ENCODE measurements at places on chromosomes 2 and 18.

GRCh38 chr2:202743613-202744012 lies 108.8 kb downstream of the FAM117B start:
- no peak for DNase-seq

GRCh38 chr2:173741759-173742158 lies 223.4 kb downstream of the SP3 start:
- DNase-seq, result no peak

DNA sequence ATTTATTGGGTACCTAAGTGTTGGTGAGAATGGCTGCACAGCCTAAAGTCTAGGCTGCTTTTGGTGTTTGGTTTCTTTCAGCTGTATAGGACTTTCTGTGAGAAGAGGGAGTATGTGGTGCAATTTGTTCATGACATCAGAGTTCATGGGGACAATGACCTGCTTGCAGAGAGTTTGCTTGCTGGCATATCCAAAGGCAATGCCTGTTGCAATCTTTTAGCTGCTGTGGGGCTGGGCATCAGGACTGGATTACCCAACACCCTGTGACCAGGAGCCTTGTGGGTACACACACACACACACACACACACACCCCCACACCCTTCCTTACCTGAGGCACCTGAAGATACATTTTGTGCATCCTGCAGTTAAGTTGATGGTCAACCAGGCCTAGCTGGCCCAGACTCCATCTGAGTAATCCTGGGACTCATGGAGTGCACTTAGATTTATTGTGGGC lies 68.4 kb downstream of the LIPG start:
- peak; percentile 18 for DNase-seq

- peak; percentile 14 for DNase-seq
Observed at GRCh38 chr2:234579231-234579962, 82.5 kb upstream of the ARL4C start.

DNA sequence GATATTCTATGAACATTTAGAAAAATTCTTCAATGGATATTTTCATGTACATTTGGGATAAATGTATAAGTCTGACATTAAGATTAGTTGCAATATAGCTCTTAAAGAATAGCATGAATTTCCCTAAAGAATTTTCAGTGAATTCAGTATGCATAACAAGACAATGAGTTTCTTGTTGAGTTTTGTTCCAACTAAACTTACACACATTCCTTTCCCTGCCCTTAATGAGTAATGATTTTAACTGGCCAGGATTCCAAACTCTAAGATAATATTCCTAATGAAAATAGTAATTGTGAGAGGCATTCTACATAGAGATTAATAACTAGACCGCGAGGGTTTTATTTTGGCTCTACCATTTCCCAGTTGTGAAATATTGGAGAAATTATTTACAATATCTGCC lies 390.3 kb upstream of the GALNT5 start:
- peak; percentile 14 for DNase-seq

DNA sequence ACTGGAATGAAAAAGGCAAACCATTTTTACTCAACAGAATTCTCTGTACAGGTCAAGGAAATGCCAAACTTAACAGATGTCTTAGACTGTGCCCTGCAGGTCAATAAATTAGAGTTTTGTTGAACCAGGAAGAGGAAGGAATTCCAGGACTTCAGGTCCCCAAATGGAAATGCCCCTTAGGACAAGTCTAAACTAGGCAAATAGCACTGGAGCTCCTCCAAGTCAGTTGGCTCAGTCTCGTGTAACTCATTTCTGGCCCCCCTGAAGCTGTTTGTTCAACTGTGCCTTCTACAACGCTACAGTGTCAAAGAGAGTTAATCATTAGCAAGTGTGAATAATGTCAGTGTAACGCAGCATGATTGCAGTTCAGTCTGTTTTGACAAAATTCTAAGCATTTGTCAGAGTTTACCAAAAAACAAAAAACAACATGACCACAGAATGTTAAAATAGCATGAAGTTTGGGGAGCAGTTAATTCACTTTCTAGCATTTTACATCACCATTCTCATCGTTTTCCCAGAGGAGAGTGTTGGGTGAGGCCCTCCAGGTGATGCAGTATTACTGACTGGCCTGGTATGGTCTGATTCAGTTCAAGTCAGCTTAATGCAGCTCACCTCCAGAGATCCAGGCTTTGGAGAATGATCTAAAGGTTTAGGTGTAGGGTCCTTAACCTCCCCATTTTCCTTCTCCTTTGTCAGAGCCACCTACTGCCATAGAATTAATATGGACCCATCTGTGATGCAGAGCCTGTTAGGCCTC lies 108.1 kb downstream of the AQP4 start:
- DNase-seq, result no peak

DNA sequence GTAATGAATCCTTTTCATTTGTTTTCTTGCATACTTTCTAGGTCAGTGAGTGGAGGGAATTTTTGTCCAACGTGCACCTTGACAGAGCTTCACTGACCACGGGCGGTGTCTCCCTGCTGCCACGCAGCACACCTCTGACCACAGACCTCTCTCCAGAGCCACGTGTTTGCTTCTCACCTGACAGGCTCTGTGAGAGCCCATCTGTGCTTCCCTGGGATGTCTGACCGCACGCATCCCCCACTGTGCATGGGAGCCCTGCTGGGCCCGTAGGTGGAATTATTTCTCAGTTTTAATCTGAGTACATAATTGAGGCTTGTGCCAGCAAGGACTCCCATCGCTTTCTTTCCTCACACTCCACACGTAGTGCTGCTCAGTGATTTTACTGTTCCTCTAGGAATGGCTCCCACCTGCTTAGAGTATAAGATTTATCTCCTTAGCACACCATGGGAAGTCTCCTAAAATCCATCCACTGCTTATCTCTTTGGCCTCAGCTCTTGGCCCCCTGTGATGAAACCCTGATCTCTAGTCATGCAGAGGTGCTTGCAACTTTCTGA lies 482.6 kb downstream of the TSN start:
- no peak for DNase-seq

- no peak for DNase-seq
Observed at GRCh38 chr18:58495207-58495606, 133.7 kb downstream of the ALPK2 start.

- DNase-seq, result no peak
Observed at GRCh38 chr2:68432696-68433658, 34.1 kb downstream of the FBXO48 start.

DNA sequence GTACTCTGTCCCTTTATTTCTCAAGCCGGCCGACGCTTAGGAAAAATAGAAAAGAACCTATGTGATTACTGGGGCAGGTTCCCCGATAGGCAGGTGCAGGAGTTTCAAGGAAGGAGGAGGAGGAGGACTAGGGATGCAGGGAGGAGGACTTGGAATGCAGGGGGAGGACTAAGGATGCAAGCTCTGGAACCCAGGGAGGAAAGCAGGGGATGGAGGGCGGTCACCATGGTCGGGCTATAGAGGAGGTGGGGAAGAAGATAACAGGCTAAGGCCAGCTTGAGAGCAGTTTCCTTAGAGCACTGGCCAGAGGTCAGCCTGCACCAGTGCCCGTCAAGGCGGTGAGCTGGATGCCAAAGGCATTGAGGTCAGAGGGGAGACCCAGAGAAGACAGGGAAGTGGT lies 18.7 kb upstream of the B3GNT7 start:
- DNase-seq, result no peak

GRCh38 chr18:2606335-2606734 lies 35.0 kb downstream of the NDC80 start:
- DNase-seq, result peak; percentile 3

- DNase-seq, result peak; percentile 52
Observed at GRCh38 chr2:203018181-203018580, 3.5 kb downstream of the NBEAL1 start.

Data from adipocyte (in vitro differentiated cells).